ENCODE measurements at places on chromosomes 5 and 9.

DNA sequence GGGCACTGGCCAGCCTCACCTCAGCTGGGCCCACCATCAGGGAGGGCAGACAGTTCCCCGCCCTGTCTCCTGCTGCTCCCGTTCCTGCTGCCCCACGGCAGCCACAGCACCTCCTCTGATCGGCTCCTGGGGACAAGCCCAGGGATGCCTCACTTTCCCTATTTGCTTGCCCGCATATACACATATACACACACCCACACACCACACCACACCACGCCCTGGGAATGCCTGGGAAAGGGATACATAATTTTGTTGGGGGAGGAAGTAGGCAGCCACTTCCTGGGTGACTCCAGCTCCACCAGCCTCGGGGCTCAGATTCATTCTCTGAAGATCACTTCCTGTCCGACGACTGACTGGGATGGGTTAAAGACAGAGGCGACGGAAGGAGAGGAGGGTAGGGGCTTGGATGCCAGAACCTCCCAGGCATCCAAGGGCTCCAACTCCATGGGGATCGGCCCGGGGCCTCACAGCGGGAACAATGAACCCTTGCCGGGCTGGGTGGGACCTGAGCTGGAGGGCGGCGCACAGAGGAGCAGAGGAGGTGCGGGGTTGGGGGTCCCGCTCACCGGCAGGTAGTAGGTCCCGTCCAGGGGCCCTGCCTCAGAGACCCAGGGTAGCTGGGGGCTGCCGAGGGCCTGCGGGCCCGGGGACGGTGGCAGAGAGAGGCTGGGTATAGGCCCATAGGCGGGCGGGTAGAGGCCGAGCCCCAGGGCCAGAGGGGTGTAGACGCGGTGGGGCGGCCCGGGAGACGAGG is 2.0 kb upstream of the MZB1 start:
- DNase-seq = no peak

- no peak for DNase-seq
Measured at GRCh38 chr9:120136696-120137095, 443.3 kb downstream of the CDK5RAP2 start.

- DNase-seq = no peak
Measured at GRCh38 chr5:80142996-80143395, 107.8 kb downstream of the THBS4 start.

- DNase-seq = no peak
Measured at GRCh38 chr5:67032921-67033664, 163.5 kb downstream of the CD180 start.

GRCh38 chr9:22159586-22159985 is 150.5 kb upstream of the CDKN2B start:
- no peak for DNase-seq

DNA sequence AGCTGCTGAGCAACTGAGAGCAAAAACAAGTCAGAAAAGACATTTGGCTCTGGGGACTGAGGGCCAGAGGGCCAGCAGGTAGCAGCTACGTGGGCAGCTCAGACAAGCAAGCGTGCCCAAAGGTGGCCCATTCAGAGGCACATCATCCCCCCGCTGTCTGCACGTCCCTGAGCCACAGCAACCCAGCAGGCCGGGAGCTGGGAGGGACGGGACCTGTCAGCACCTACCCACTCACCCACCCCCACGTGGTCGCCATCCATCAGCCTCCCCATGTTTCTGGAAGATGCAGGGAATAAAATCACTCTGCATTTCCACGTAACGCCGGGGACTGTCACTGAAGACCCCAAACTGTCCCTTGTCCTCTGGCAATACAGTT is 167.8 kb downstream of the COL23A1 start:
- DNase-seq = peak; percentile 45

DNA sequence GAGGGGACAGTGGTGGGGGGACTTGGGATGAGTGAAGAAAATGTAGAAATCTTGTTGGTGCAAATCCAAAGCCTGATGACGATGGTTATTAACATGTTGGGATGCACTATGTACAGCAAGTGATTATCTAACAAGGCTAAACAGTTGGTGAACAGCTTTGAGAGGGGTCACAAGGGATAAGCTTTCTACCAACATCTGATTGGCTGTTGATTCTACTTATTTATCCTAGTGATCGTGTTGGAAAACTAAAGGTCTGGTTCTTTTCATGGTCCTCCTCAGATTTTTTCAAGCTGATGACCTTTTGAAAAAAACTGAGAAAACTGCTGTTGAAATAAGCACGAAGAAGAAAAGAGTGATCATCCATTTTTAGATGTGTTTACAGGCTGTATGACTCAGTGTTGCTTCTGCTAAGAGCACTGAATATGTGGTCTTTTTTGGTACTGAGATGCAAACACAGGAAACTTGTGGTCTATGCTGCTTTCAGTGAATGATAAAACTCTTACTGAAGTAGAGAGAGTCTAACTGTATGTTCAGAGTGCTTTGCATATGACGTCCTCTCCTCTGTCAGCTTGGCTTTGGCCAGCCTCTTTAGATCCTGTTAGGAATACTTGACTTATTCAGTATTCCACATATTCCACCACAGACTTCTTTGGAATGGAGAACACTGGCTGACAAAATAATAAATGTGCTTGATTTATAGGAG is 174.8 kb downstream of the SLF1 start:
- no peak for DNase-seq

DNA sequence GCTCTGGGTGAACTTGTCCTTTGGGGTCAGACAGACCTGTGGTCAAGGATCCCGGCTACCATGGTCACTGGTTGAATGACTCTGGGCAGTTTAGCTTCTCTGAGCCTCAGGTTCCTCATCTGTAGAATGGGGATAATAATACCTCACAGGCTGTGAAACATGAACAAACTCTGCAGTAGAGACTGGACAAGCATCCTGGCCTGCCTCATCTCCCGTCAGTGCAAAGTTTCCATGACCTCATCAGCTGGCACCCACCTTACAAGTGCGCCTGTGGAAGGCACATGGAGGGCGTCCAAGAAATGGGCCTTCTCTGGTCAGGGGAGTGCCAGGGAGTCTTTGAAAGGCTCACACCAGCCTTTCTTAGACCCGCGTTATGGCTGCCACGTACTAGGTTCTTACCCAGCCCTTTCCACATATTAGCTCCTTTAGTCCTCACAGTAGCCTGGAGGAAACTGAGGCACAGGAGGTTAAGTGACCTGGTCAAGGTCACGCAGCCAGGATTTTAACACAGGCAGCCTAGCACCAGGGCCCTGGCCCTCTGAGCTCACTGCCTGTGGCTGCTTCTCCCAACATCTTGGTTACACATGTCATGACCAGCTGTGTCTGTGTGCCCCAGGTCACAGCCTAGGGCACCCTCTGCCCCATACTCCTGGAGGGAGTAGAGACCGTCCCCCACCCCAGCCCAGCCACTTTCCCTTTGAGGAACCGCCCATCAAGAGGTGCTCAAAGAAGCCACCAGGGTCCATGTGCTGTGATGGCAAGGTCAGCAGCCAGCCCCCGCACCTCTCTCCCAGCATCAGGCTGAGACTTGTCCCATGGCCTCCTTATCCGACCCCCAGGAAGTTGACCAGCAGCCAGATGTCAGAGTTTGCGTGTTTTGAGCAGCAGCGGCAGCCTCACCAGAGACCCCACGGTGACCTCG is 39.4 kb upstream of the RPL26L1 start:
- no peak for DNase-seq

GRCh38 chr5:150245111-150245789 is 44.3 kb downstream of the CAMK2A start:
- peak; percentile 82 for DNase-seq

- no peak for DNase-seq
Measured at GRCh38 chr9:32524892-32525708, 896 bp downstream of the RIGI start.

- DNase-seq = no peak
Measured at GRCh38 chr5:127851964-127852363, 148.8 kb downstream of the CCDC192 start.

DNA sequence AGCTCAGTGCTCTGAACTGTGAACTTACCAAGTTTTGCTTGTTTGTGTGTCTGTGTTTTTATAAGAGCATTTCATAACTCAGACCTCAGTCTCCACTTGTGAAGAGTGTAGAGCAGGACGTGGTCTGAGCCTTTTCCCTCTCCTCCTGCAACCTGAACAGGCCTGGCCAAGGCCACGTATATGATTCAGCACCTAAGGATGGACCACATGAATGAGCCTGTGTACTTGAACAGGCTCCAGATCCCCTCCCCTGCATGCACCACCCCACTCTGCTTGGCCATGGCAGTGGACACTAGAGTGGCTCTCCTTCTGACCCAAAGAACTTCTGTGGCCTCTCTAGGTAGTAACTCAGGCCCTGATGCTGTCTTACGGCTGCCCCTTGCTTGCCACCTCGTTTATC is 125.9 kb upstream of the FSTL4 start:
- no peak for DNase-seq

GRCh38 chr9:112784020-112784785 is 33.6 kb downstream of the SNX30 start:
- no peak for DNase-seq

- DNase-seq = peak; percentile 27
Measured at GRCh38 chr5:443239-444151, 519 bp downstream of the EXOC3 start.

DNA sequence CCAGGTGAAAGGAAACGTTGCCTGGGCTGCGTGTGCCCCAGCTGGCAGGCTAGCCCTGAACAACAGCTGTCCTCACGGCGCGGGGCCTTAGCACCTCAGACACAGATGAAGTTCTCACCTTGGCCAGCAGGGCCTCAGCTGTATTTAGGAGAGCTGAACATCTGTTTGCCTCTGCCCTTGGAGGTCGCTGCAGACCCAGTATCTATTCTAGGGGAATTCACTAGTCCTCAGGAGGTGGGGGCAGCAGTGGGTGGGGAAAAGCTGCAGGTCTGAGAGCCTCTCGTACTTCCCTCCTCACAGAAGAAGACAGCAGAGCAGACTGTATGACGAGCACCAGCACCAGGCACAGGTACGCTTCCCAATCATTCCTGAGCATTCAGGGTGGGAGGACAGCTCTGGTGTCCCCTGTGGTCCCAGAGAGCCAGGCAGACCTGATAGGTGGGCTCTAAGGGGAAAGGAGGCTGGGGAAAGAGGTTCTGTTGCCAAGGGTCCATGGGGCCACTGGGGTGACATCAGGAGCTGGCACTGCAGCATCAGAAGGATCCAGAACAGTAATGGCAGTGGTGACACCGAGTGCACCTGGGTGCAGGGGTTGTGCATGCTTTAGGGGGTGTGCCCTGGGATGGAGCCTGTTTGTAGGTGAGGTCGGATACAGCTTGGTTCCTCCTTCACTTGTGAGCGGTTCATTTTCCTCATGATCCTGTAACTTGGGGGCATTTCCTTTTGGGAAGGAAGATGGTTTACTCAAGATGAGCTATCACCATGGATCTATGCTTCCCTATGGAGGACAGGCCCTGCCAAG is 13.8 kb downstream of the CD74 start:
- peak; percentile 27 for DNase-seq

DNA sequence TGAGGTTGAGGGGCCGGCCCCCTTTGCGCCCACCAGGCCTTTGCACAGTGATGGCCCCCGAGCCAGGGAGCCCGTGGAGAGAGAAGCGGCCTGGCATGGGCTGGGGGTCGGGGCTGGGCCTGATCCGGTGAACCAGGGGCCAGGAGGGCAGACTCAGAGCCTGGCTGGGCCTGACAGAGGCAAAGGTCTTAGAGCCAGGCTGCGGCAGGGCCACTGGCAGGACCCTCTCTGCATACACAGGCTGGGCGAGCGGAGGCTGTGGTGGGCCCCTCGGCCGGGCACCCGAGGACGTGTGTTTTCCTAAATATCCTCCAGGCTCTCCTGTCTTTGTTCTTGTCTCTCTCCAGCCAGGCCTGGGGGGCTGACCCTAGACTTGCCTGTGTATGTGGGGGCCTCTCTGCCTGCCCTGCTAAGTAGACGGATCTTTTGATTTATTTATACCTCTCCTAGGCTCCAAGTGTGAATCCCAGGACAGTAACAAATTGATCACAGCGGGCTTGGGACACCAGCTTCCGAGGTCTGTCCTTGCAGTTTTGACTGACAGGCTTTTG is 933 bp downstream of the NEK6 start:
- no peak for DNase-seq

GRCh38 chr9:9352877-9353481 is 1259.8 kb downstream of the PTPRD start:
- no peak for DNase-seq

- DNase-seq = no peak
Measured at GRCh38 chr9:126108240-126108639, 218.4 kb upstream of the MVB12B start.

DNA sequence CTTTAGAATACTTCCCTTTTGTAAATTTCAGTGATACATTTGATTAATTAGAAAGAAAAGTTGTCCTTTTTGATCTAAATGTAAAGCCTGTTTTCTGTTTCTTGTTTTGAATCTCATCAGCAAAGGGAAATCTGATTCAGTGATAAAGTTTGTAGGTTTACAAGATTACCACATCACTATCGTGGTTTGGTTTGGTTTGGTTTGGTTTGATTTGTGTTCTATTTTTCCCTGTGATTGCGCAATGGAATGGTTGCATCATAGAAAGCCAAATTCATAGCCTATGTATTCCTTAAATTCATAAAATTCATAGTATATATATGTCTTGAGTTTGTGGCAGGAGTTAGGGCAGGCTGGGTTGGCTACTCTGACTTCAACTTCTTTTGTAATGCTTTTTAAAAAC is 15.2 kb downstream of the SRFBP1 start:
- DNase-seq = no peak

DNA sequence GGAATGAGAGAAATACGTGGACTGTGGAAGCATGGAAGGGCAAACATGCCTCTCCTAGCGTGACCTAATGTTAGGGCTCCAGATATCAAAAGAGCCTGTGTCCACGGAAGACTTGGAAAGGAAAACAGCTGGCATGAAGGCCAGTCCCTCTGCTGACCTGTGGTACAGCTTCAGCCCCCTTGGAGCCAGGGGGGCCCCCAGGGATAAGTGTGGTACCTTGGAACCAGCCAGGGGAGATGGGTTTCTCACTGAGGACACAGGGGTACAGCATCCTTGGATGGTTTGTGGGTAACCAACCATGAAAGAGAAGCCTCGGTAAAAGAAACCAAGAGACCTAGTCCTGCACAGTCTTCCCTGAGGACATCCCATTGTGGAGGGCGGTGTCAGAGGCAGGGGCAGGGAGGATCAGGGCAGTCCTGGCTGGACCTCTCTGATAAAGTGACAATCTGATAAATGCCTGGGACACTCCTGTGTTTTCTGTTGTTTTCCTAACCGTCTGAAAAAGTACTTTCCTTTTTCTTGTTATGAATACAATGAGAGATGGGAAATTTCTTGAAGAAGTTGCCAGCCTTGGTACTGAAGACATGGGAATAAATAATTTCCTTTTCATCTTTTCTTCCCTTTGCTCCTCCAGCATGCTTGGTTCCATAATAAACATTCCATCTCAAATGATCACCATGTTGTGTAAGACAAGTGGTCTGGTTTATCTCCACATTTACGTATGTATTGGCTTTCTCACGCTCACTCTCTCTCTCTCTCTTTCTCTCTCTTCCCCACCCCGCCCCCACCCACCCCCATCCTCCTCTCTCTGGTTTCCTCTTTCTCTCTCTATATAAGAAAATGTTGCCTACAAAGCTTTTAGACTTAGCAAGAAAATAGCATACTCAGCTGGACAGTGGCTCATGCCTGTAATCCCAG is 102.1 kb downstream of the SUSD1 start:
- DNase-seq = no peak

DNA sequence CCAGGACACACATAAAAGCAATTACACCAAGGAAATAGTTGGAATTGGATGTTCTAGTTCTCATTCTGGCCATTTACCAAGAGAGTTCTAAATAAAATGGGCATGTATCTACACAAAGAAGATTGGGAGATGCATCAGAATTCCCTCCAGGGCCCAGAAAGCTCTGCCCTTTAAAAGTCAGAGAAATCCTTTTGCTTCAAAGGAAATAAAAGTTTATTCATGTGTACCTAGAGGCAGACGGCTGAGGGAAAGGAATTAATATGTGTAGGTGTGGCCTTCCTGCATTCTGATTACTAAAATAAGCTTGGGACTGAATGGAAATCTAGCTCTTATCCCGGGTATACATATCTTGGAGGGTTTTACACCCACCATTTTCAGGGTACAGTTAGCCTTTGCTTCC is 719.4 kb downstream of the SEMA5A start:
- no peak for DNase-seq
